ENCODE measurements at places on chromosomes 5 and 9.

- DNase-seq: no peak
Observed at GRCh38 chr9:135329571-135330306, 149.8 kb upstream of the PPP1R26 start.

DNA sequence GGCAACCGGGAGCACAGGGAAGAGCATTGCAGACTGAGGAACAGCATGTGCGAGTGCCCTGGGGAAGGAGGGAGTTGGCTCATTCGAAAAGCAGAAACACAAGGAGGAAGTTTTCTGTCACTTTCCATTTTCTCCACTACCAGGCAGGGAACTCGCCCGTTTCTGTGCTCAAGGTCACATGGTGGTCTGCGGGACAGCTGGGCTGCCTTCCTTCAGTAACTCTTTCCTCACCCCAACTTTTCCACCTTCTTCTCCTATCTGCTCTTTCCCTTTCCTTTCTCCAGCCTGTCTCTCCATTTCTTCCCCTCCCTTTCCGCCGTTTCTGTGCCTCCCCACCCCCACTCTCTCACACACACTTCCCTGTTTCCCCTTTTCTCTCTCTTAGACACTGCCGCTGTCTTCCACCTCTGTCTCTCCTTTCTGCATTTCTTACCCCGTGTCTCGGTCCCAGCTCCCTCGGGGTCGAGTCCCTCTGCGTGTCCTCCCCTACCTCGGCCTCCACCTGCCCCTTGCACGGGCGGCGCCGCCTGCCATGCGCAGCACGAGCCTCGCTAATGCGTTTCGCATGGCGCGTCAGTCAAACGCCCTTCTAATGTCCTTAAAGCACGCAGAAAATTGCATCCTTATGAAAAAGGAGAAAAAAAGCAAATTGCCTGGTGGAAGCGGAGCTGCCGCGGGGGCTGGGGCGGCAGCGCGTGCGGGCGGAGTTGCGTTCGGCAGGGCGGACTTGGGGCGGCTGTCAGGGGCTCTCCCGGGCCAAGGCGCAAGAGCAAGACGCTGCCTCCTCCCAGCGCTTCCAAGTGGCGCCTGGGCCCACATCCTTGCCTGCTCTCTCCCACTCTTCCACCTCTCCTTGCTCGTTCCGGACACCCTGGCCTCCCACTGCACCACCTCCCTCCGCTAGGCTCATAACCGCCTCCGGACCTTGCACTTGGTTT, 9.5 kb downstream of the BARX1 start:
- DNase-seq: no peak

DNA sequence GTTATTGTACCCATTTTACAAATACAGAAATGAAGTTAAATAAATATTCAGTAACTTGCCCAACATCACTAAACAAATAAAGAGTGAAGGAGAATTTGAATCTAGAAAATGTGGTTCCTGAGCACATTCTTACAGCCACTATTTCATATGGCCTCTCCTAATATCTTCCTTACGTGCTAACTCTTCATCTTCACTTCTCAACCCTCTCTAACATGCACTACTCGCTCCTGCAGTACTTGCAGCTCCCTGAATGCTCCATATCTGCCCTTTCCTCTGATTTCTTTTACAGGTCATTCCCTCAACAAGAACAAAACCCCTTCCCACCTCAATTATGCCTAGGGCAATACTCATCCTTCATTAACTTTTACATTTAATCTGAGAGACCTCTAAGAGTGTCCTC, 711.5 kb downstream of the CETN3 start:
- no peak for DNase-seq

DNA sequence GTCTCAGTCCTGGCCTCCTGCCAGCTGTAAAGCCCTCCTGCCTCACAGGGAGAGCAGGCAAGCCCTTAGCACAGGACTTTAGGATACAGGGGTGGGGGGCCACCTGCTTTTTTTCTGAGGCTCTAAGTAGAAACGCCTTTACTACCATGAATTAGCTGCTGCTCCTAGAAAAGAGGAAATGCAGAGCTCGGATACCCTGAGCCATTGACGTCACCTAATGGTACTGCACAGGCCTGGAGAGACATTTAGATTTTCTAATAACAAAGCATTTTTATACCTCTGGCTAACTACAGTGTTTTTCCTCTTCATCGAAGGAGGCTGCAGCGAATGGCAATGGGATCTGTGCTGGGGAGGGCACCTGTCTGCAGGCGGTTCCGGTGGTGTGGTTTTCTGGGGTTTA, 137.0 kb downstream of the WDR41 start:
- no peak for DNase-seq

GRCh38 chr9:84067821-84068220, 87.2 kb downstream of the RMI1 start:
- DNase-seq: no peak

GRCh38 chr9:125970340-125970739, 223.2 kb downstream of the PBX3 start:
- DNase-seq: no peak

- DNase-seq: no peak
Observed at GRCh38 chr9:79193001-79193400, 378.8 kb upstream of the TLE4 start.

- no peak for DNase-seq
Observed at GRCh38 chr9:69500896-69501295, 171.3 kb downstream of the APBA1 start.

DNA sequence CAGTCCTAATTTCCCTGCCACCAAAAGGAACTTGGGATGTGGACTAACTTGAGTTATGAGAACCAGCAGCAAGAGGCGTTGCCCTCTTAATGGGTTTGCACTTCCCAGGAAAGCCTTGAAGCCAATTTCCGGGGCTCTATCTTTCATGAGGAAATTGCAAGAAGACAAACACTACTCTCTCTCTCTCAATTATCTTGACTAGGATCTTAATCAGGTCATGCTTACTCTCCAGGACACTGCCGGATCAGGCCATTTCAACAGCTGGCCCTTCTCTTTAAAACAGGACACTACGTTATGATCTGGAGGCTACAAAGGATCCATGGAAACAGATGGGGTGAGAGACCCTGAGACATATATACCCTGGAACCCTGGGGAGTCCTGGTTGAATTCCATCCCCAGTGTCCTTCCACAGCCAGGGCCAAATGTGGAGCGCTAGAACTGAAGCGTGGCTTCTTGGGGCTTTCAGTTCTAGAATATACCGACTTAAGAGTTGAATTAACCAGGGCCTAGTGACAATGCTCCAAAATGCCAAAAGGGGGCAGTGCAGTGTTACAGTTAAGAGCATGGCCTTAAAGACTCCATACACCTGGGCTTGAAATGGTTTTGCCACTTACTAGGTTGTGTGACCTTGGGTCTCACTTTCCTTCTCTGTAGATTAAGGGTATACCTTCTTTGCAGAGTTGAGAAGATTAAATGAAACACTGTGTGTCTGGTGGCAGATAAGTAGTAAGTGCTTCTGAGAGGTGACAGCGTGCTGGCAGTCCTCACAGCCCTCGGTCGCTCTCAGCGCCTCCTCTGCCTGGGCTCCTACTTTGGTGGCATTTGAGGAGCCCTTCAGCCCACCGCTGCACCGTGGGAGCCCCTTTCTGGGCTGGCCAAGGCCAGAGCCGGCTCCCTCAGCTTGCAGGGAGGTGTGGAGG, 21.1 kb downstream of the FAM219A start:
- DNase-seq: no peak

GRCh38 chr9:121344184-121344583, 25.9 kb downstream of the STOM start:
- DNase-seq: no peak

GRCh38 chr5:127433526-127433925, 83.9 kb upstream of the PRRC1 start:
- no peak for DNase-seq

GRCh38 chr5:155504606-155505005, 491.1 kb downstream of the KIF4B start:
- DNase-seq: no peak

DNA sequence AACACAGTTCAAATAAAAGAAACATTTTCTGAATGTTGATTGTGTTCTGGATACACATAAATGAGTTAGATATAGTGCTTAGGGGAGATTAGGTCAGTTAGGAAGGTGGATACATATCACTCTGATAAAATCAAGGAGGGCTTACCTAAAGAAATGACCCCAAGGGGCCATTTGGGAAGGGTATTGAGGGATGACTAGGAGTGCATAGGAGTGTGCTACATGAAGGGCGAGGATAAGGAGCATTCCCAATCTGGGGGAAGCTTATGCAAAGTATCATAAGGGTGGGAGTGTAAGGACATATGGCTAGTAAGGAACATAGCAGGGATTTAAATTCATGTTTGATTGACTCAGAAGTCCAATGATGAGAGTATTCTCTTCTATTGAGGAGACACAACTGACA, 183.6 kb downstream of the NSG2 start:
- DNase-seq: no peak

- DNase-seq: no peak
Observed at GRCh38 chr5:165739079-165739741, 2233.8 kb downstream of the MAT2B start.

DNA sequence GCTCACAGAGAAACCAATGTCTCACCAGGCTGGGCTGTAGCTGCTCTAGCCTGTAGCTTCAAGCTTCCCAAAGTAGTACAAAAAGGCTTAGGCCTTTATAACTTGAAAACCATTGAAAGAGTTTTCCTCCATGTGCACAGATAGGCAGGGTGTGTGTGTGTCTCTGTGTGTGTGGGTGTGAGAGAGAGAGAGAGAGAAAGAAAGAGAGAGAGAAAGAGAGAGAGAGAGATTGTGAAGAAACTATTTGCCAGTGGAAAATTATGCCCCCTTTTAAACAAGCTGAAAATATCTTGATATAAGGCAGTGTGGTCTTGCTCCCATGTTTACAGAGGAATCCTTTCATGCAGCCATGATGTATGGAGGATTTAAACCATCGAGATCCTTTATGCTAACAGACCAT, 17.9 kb upstream of the GDNF start:
- no peak for DNase-seq

- no peak for DNase-seq
Observed at GRCh38 chr5:145953202-145953601, 16.8 kb downstream of the SH3RF2 start.

DNA sequence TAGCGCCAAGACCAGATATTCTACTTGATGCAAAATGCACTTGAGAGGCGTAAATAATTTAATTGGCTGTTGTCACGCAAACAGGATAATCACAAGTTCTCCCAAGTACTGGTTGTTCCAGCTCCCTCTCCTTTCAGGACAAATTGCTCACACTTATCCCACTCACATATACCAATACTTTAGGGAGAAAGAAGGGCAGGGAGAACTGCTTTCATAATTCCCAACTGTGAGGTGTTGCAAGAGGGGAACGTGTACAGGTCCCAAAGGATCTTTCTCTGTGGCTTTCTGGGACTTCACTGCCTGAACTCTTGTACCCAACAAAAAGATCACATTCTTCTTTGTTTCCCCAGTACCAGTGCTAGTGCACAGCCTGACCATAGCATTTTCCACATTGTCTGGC, 21.5 kb upstream of the TGFBI start:
- DNase-seq: no peak

GRCh38 chr5:86765778-86766502, 148.2 kb downstream of the COX7C start:
- DNase-seq: no peak

DNA sequence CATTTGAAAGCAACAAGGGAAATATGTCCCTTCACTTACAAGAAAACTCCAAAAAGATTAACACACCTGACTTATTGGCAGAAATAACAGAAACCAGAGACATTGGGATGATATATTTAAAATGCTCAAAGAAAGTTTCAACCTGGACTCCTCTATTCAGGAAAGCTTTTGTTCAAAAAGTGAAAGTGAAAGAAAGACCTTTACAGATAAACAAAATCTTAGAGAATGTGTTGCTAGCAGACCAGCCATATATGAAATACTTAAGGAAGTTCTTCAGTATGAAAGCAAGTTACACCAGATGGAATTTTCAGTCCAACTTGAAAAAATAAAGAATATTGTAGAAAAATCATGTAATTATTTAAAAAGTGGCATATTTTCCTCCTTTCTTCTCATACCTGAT, 1075.1 kb downstream of the NR2F1-AS1 start:
- DNase-seq: no peak

DNA sequence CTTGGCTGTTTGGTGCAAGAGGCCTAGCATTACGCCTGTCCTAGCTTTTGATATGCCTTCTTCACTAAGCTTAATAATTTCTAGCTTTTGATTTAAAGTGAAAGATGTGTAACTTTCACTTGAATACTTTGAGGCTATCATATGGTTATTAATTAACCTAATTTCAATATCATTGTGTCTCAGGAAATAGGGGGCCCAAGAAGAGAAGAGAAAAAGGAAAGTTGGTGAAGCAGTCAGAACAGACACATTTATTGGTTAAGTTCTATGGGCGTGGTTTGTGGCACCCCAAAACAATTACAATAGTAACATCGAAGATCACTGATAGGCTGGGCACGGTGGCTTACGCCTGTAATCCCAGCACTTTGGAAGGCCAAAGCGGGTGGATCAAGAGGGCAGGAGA, 40.9 kb upstream of the F2RL2 start:
- no peak for DNase-seq

DNA sequence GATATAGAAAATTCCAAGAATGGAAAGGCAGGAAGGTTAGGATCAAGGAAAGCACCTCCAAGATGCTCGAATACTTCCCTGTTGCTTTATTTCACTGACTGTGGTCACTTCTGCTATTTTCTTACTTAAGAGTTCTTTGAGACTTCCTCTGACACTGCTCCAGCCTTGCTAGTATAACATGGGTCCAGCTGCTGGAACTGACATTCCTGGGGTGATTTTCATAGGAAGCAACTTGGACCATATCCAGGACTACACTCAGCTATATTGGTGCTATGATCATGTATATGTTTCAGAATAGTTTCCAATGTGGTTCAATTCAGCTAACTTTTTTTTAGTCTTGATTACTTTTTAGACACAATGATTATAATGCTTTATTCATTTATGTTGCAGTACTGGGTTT, 81.6 kb upstream of the CKMT2 start:
- no peak for DNase-seq

- DNase-seq: no peak
Observed at GRCh38 chr5:9034649-9035048, 511.2 kb downstream of the SEMA5A start.

GRCh38 chr9:131817627-131818026, 77.8 kb upstream of the RAPGEF1 start:
- DNase-seq: no peak

GRCh38 chr9:120230227-120230626, 349.7 kb downstream of the CDK5RAP2 start:
- no peak for DNase-seq

GRCh38 chr9:135034106-135034505, 53.4 kb upstream of the OLFM1 start:
- DNase-seq: no peak

DNA sequence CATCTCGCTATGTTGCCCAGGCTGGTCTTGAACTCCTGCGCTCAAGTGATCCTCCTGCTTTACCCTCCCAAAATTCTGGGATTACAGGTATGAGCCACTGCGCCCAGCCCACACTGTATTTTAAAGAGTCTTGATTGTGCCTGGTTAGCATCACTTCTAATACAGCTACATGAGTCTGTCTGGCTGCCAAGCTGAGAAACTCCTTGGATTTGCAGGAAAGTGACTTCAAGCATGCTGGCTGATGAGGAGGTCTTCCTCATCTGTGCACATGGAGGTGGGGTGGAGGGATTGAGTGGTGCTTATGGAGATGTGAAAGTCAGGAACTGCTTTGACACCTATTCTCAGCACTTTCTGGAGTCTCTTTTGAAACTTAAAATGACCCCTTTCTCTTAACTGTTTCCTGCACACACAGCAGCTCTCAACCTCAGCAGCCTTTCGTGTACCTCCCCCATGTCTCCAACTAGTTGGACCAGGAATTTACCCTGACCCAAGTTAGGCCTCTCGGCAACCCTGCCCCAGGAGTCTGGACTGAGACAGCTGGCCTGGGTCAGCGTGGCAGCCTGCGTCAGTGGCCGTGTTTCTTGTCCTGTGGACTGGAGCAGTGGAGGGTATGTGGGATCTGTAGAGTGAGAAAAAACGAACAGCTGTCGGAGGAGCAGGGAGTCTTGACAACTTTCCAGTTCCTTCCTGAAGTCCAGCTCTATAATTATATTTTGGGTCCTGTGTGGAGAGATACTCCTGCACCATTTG, 72.5 kb downstream of the ACER2 start:
- no peak for DNase-seq

Measured in mesothelial cell of epicardium (in vitro differentiated cells).